Globus pallidus (tissue), 1 donor: ENCODE measurements at places on chromosomes 2 and 18.

DNA sequence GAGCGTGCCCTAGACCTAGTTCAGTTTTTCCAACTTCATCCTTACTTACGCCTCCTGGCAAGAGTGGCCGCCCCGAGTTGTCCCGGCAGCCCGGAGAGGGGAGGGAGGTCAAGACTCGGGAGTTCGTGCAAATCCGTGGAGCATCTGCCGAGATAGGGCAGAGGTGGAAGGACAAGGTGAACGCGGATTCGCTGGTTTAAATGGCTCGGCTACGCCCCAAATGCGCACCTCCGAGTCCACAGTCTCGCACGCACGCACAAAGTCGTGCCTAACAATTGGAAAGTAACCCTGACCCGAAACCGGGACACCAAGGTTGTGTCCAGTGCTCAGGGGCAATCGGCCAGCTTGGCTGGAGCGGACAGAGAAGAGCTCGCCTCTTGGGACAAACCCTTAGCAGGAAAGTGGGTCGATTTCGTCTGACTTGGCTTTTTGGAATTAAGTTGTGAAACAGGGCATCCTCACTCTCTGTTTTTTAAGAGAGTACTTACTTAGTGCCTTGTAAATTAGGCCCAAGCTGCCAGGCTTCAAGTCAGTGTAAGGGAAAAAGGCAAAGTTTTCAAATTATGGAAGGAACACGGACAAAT lies 726 bp upstream of the SS18 start:
- DNase-seq: no peak

DNA sequence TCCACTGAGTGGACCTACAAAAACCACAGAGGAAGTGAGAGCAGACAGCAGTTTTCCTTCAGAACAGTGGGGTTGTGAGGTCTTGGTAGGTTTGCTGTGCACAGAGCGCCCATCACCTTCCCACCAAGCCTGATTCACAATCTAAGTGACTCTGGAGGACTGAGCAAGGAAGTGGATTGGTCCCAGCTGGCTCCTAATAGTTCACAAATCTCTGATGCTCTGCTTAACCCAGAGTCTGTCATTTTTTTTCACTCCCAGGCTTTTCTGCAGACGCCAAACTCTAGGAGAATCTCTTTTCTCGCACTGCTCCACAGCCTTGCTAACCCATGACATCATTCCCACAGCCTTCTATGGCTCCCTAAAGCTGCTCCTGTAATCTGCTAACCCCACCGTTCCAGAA lies 280.4 kb downstream of the C1D start:
- peak; percentile 48 for DNase-seq

DNA sequence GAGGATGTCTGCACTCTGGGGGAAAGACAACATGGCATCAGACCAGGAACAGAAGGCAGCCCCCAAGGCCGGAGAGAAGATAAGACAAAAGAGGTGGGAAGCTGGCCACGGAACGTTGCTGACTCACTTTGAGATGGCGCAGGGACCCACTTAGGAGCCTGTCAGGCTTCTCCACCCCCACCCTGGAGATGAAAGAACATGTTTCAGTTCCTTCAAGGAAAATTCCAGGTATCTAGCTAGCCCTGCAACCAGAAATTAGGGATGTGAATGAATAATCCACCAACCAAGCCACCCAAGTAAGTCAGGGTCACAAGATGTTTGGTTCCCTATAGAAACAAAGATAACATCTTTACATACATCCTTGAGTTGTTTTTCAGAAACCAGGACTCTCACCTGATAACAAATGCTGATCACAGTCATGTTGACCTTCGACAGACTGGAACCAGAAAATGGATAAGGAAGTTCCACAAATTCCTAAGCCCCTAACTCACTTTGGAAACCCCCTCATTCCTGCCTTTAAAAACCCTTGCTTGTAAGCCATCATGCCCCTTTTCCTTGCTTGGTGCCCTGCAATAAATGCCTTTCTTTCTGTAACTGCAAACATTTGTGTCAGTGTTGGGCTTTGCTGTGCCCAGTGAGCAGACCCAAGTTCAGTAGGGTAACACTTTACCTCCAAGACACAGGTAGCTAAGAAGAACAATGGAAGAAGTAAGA lies 31.9 kb downstream of the PSTPIP2 start:
- DNase-seq: no peak

DNA sequence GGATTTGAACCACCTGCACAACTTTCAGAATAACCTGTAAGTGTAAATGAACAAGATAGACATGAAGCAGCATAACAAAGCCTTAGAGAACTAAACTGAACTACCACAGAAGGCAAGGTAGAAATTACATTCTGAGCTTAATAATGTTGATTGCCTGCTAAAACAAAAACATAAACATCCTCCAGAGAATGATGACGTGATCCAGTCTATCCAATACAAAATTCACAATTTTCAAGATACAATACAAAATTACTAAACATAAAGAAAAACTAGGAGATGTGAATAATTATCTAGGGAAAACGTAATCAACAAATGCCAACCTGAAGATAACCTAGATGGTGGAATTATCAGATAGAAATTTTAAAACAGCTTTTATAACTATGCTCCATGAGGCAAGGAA lies 40.7 kb upstream of the EGR4 start:
- no peak for DNase-seq
